Hematopoietic multipotent progenitor cell (in vitro differentiated cells): ENCODE measurements at places on chromosomes 6 and 20.

DNA sequence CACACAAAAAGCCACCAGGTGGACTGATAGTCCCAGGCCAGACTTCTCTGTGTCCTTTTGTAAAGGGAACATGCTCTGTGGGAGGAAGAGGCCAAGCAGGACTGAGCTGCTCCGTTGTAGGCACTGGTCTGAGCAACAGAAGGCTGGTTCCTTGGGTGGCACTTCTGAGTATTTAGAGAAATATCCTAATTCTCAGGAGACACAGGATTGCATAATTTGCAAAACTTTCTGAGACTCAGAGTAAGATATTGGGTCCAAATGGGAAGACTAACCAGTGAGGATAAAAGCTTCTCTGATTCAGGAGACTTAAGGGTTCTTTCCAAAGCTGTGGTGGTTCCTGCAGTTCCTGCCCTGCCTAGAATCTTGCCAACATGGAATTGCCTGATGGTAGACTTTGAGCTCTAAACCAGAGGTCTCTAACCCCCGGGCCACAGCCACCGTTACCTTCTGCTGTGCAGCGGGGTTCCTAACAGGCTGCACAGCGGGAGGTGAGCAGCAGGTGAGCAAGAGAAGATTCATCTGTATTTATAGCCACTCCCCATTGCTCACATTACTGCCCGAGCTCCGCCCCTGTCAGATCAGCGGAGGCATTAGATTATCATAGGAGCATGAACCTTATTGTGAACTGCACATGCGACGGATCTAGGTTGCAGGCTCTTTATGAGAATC lies 107.0 kb downstream of the OLIG3 start:
- no peak for DNase-seq

DNA sequence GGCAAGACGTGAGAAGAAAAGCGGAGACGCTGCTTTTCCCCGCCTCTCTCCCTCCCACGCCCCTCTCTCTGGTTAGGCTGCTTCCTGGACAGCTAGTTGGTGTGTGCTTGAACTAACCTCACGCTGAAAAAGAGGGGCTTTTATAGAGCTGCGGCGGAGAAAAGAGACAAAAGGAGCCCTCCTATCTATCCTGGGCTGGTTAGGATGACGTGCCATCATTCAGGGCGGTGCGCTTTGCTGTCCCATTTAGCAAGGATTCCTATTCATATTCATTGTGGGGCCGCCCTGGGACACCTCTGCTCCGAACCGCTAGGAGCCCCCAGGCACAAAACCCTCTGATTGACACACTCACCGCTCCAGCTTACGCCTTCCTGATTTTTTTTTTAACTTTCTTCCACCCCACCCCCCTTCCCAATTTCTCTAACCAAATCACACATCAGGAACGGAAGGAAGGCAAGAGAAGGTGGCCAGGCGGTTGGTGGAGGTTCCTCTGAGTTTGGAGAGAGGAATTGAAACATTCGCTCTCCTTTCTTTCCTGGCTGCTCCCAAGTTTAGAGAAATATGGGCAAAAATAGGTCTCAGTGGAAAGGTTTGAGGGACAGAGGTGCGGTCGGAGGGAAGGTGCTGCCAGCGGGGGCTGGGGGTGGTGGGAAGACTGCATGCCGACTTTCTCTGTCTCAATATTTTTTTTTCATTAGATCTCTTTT lies at the start of gene OLIG3:
Gene OLIG3, minus strand, starts transcription at position 114 of the 707 bp plus-strand sequence. CDS start 224 bp downstream, outside the sequence.
- DNase-seq: no peak

DNA sequence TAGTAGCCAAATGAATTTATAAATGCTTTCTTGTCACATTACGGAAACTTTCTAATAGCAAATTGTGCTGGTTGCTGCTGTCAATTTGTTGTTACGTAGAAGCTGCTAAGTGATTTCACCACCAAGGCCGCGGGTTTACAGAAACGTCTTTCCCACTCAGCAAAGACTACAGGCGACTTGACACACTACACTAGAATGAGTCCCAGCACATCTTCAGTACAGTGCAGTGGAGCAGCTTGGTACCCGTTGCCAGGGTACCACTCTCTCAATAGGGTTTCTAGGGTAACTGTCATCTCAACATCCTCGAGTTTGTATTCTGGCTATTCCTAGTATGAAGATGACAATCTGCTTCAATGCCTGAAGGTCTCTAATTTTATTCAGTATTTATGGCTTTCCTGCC lies 22.7 kb upstream of the ZDHHC14 start:
- DNase-seq: no peak

DNA sequence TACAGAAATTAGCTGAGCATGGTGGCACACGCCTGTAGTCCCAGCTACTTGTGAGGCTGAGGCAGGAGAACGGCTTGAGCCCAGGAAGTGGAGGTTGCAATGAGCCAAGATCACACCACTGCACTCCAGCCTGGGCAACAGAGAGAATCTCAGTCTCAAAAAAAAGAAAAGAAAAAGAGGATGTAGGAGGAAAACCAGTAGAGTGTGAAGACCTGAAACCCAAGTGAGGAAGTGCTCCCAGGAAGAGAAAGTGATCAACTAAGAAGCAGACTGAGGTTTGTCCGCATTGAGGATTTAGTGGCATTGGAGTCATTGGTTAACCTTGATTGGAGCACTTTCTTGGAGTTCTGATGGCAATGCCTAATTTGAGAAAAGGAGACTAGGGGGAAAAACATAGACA lies 20.6 kb upstream of the TASP1 start:
- DNase-seq: no peak

- DNase-seq: no peak
Observed at GRCh38 chr6:71324194-71324785, 35.7 kb downstream of the OGFRL1 start.

- DNase-seq: no peak
Observed at GRCh38 chr6:153357391-153357790, 226.3 kb upstream of the RGS17 start.

DNA sequence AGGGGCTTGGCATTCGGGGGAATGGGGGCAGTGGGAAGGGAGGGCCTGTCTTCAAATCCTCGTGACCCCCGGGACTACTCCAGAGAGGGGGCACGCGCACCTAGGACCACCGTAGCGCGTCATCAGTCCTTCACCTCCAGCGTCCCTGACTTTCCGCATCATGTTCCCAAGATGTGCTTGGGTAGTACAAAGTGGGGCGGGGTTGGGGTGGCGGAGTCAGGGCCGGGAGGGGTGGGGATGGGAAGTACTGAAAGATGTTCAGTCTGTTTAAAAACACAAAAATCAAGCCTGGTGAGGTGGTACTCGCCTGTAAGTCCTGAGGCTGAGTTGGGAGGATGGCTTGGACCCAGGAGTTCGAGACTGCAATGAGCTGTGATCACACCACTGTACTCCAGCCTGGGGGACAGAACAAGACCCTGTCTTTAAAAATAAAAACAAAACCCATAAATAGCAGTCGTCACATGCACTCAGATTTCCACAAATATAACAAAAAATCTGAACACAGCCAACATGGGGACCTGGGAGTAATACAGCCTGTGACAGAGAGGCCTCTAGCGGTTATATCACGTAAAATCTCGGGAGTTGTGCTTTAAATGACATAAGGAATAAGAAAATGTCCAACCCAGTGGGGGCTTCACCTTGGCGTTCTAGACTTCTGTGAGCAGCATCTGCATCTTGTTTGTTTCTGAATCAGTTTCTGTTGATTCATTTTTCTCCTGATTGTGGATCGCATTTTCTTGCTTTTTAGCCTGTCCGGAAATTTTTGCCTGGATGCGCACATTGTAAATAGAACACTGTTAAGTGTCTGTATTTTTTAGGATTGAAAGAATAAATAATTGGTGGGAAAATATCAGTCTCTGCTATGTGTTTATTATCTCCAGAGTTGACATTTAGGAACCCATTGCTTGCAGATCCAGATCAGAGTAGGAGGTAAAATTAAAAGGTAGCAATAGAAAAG lies 698 bp upstream of the LRP11 start:
- peak; percentile 52 for DNase-seq

DNA sequence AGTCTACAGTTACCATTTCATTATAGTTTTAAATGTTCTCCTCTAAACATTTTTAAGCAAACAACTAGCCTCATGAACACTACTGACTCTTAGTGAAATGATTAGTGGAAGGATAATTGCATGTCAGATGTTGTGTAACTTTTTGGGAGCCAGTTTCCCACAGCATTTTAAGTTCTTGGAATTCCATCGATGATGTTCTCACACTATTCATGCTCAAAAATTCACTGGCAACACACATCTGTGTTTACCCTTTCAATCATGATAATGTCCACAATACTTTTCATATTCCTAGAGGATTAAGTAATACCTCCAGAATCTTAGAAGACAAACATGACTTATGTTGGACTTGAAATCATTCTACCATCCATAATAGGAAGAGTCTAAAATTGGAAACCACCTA lies 678.1 kb upstream of the ID4 start:
- no peak for DNase-seq

GRCh38 chr6:84280030-84280429 lies 52.6 kb upstream of the CEP162 start:
- no peak for DNase-seq

- DNase-seq: no peak
Observed at GRCh38 chr6:141540207-141540606, 592.5 kb upstream of the GJE1 start.

- DNase-seq: peak; percentile 13
Observed at GRCh38 chr6:6901205-6901719, 206.5 kb upstream of the RREB1 start.

DNA sequence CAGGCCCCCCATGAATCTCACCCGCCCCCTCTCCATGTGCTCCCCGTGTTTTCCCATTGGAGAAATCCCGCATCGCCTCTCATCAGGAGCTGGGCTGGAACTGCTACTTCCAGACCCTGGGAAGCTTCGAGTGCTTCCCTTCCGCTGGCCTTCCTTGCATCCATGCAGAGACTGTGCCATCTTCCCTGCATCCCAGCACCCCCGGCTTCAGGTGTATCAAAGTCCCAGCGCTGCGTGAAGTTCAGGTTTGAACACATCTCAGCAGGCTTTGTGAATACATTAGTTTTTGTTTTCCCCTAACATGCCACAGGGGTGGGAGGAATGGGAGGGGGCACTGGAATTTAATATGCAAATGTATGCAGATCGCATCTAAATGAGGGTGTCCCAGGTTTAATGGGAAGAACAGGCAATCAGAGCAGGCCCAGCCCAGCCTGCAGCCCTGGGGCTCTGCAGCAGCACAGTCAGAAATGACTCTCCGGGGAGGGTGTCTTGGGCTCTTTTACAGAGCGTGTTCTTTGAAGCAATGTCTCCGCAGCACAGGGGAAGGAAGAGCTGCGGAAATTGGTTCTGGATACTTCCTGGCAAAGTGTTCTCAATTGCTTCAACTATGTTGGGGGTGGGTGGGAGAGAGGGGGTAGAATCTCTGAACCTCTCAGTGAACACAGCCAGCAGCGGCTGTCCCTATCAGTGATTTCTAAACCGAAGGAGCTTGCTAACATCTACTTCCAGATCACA lies 8.3 kb upstream of the MMP9 start:
- no peak for DNase-seq

GRCh38 chr6:36200998-36201596 lies 4.6 kb downstream of the BRPF3 start:
- DNase-seq: no peak

DNA sequence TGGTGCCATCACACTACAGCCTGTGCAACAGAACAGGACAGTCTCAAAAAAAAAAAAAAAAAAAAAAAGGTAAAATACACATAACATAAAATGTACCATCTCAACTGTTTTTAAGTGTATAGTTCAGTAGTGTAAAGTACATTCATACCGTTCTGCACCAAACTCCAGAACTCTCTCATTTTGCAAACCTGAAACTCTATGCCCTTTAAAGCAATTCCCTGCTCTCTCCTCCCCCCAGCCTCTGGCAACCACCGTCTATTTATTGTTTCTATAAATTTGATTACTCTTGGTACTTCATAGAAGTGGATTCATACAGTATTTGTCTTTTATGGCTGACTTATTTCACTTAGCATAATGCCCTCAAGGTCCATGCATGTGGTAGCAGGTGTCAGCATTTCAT lies 12.9 kb downstream of the RIPOR2 start:
- DNase-seq: no peak

GRCh38 chr6:154219250-154219649 lies 137.4 kb downstream of the IPCEF1 start:
- no peak for DNase-seq

DNA sequence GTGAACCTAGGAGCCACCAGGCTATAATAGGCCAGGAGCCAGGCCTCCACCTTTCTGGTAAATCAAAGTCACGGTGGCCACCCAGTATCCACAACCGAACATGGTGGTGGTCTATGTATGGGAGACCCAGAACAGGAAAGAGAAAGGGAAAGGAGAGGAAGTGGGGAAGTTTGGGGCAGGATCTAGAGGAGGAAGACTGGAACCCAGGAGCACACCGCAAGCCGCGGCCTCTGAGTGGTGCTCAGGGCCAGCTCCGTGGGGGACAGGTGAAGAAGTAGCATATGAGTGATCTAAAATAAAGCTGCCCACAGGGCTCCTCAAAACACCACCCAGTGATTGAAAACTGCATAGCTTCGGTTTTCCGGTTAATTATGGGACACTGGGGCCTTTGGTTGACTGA lies 214.8 kb downstream of the ZDHHC14 start:
- DNase-seq: no peak

DNA sequence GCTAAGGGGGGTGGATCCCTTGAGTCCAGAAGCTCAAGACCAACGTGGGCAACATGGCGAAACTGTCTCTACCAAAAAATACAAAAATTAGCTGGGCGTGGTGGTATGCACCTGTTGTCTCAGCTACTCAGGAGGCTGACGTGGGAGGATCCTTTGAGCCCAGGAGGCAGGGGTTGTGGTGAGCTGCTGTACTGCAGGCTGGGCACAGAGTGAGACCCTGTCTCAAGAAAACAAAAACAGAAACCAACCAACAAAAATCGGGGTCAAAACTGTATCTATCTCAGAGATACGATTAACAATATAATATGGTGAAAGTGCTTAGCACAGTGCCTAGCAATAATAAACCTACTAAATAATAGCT lies 20.7 kb upstream of the BCAS1 start:
- no peak for DNase-seq

- DNase-seq: no peak
Observed at GRCh38 chr6:98636941-98637340, 197.4 kb upstream of the POU3F2 start.

DNA sequence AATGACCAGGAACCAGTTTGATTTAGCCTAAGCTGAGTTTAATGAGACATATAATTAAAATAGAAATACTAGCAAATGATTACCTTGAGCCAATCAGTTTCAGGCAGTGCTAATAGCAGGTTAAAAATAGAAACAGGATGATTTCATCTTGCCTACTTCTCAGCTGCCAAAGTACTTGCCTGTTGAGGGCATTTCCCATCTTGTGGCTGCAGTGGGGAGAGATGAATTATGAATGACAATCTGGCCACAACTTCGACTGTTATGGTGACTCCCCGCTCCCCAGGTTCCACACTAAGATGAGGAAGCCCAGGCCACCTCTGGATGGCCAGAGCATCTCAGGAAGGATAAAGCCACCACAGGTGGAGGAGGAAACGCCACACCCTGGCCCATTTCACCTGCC lies 31.3 kb downstream of the MBOAT1 start:
- peak; percentile 86 for DNase-seq

GRCh38 chr6:55916188-55916587 lies 40.8 kb upstream of the BMP5 start:
- DNase-seq: no peak

GRCh38 chr6:3744901-3745470 lies 6.5 kb downstream of the PXDC1 start:
- no peak for DNase-seq
